CD8-positive, alpha-beta T cell (primary cell): ENCODE measurements at places on chromosomes 12 and 14.

DNA sequence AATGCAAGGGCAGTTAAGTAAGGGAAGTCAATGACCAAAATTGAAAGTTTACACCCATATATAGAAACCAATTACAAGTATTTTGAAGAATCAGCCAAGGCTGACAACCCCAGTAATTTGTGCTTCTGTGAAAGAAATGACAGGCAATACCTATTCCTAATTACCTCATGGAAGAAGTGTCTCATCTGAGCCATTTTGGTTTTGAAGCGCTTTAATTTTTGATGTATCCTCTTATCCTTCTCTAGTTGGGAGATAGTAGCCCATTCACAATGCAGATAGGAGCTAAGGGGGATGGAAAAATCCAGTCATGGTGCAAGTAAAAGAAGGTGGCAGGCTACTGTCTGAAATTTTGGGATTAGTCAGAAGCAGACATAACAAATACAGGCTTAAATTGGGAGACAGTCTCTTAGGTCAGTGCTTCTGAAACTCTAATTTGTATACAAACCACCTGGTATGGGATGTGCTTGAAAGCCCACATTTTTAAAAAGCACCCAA lies 30.4 kb upstream of the SUPT16H start:
- no peak for DNase-seq

- DNase-seq: peak; percentile 42
Measured at GRCh38 chr12:57844709-57845477, 1.6 kb downstream of the CTDSP2 start.

DNA sequence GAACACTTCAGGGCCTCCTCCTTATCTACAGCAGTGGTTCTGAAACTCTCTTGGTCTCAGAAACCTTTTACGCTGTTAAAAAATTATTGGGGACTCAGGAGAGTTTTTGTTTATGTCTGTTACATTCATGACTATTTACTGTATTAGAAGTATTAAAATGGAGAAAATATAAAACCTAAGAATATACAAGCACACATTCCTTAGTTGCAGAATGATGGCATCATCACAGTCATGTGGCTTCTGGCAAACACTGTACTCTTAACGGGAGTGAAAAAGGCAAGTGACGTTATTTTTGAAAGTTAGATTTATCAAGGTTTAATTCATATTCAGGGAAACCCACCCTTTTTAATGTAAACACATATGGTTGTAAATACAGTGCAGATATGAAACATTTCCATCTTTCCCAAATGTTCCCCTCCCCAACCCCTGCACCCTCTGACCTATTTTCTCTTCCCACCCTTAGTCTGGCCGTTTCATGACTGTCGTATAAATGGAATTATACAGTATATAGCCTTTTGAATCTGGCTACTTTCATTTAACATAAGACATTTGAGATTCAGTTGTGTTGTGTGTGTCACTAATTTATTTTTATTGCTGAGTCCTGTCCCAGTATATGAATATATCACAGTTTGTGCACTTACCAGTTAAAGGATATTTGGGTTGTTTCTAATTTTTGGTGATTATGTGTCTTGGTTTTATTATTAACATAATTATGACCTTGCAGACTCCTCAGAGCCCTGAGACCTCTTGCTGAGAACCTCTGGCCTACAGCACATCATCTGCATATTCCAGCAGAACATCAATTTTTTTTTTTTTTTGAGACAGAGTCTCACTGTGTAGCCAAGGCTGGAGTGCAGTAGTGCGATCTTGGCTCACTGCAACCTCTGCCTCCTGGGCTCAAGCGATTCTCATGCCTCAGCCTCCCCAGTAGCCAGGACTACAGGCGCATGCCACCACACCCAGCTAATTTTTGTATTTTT lies 457.0 kb downstream of the PCNX1 start:
- DNase-seq: no peak

GRCh38 chr14:67941456-67942018 lies 122.0 kb downstream of the RAD51B start:
- no peak for DNase-seq

GRCh38 chr14:100610511-100611217 lies 23.4 kb upstream of the BEGAIN start:
- no peak for DNase-seq

DNA sequence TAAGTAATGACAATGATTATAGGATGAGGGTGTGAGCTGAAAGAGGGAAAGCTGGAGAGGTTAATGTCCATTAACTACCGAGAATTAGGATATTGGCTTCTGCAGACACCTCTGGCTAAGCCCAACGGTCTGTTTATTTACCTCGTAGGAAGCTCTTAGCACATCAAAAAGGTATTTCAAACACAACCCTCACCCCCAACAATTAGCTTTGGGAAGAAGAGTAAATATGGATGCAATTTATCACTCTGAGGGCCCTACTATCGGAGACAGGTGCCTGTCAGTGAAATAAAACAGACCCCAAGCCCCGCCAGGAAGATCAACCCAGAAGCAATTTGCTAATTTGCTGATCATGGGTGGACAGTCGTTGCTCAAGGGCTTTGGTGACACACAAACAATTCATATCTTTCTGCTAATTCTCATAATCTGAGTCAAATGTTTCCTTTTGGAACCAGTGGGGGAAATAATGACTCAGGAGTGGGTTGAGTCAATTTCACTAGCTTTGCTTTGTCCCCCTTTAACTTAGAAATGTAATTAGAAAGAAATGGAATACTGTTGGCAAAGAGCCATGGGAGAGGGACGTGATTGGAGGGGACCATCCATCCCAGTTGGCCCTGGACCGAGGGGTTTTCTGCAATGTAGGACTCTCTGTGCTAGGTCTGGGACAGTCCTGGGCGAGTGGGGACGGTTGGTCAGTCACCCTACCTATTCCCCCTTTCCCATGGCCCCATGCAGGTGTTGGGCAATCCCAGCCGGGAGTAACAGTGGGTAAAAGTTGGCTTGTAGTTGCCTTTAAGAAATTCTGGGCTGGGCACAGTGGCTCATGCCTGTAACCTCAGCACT lies 99.1 kb upstream of the MED13L start:
- no peak for DNase-seq

DNA sequence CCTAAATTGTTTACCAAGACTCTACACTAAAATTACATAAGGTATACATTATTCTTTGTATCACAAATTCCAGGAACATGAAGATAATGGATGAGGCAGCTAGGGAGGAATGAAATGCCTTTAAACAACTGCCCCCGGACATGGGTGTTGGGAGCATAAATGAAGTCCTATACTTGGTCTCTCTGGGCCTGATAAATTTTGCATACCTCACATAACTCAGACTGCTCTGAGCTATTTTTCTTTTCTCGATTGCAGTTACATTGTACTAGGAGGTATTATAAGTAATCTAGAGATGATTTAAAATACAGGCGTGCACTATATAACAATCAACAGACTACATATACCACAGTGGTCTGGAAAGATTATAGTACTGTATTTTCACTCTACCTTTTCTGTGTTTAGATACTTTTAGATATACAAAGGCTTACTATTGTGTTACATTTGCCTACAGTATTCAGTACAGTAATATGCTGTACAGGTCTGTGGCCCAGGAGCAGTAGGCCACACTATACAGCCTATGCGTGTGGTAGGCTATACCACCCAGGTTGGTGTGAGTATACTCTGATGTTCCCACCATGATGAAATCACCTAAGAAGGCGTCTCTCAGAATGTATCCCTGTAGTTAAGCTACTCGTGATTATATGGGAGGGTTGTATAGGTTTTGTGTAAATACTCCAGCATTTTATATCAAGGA lies 14.3 kb downstream of the FNTB start:
- no peak for DNase-seq

- peak; percentile 37 for DNase-seq
Measured at GRCh38 chr14:93970965-93971634, 5.3 kb downstream of the ASB2 start.

DNA sequence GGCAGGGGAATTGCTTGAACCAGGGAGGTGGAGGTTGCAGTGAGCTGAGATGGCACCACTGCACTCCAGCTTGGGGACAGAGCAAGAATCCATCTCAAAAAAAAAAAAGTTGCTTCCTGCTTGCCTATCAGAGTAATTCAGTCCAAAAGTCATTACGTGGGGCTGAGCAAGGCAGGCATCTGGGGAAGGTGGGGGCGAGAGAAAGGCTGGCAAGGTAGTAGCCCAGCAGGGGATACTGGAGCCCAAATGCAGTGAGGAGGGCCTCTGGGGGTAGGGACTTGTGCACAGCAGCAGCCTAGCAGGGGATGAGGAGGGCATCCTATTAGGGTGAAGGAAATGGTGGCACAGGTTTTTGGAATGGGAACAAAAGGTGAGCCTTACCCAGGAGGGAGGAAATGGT lies 7.1 kb downstream of the ETFRF1 start:
- no peak for DNase-seq

GRCh38 chr12:116336542-116337065 lies 59.1 kb upstream of the MED13L start:
- DNase-seq: no peak

DNA sequence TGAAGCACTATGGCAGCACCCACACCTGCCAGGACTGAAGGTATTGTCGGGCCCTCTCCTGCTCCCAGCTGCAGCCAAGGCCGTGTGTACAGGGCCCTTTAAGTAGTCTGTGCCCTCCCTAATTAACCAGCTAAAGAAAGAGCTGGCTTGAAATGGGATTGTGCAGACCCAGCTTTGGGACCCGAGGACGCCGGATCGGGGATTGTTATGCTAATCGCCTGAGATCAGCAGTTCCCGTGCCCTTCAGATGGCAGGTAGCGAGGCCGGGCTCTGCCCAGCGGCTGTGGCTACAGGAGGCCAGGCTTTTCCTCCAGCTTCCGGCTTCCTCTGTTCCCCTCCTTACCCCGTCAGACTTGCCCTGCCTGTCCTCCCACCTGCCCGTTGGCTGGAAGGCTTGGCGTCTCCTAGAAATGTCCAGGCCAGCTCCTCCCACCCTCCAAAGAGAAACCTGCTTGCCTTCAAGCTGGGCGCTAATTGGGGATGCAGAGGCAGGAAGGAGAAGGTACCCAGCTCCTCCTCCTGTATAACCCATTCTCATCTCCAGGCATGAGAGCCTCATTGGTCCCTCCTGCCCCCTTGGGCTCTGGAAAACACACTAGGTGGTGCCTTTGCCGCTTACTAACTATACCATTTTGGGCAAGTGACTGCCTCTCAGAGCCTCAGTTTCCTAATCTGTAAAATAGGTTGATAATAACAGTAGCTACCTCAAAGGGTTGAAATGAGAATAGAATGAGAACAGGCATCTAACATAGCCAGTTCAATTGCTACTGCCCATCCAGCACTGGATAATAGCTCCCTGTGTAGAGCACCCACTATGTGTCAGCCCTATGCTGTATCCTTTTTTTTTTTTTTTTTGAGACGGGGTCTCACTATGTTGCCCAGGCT lies 25.8 kb upstream of the MSI1 start:
- DNase-seq: no peak

DNA sequence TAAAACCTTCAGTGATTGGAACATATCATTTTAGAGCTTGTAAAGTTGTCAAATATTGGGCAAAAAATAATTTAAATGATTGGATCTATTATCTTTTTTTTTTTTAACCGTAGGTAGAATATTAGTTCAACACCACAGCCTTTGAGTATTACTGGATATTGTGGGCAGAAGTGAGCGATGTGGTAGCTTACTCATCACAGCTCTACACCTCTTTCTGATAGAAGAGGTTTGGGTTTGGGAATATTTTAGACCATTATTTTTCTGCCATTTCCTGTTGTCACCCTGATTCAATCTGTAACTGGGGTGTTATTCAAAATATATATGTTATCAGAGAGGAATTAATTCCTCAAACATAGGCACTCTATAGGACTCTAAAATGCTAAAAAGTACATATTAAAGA lies 34.8 kb upstream of the SLC38A2 start:
- DNase-seq: no peak
